A673 (cell line): ENCODE measurements at places on chromosomes 12 and 14. TPM values are rescaled to one million over a fixed set of nuclear protein-coding genes. Genes with fewer than 3 reads are reported as not detected.

DNA sequence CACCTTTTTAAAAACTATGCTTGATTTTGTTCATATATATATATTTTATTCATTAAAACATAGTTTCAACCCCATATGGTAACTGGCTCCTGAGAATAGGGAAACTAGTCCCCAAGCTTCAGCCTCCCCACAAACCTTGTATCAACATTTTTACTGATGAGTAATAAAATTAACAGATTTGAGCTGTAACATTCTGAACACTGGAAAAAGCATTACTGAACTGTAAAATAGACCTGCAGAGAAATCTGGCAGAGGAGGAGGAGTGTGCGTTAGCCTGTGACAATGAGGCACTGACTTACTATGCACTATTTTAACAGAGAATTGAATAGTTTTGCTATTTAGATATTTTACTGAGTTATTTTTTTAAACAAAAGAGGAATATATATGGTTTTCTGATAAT lies 43.1 kb downstream of the FRS2 start:
- DNase-seq = no peak

DNA sequence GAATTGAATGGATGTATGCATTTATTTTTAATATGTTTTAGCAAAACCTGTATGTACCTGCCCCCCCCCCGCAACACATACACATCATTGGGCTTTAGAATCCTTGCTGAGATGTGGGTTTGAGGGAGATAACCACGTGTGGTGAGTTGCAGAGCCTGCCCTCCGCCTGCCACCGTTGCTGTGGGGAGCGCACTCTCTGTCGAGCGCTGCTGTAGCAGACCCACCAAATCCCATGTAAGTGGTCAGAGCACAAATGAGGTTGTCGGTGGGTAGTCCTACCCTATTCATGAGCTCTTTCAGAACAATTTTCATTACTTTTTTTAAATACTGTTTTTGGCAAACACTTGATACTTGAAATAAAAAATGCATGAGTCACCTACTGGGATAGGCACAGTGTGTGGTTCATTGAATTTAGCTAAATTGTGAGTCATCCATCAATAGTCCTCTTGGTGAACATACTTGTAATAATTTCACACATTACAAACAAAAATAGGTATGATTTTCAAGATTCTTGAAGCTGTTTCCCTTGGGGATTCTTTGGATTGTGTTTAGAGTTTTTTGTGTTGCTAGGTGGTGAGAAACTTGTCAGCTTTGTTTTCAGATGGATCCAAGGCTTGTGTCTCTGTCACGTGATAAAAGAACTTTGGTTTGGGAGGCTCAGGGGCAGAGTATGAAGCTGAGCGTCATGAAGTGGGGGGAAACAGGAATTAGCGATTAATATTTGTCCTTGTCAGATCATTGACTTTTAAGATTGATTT lies 107.6 kb downstream of the PTCSC3 start:
- DNase-seq = peak; percentile 61

DNA sequence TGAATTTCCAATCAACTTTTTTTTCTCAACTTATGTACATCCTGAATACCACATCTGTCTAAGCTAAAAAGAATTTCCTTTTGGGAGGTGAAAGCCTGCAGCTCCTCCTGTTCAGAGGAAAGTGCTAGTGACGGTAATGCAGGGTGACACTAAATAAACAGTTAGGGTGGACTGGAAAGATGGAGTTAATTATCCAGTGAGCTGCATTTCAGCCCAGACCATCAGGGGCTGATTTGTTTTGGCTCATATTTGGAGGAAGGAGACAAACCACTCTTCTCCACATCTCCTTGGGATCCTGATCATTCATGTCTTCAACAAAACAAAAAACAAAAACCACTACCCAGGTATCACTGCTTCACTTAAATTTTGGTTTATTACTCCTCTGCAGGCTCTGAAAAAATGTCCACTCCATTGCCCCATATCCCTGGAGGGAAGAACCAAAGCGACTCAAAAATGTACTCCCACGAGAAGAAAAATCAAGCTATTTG lies 5.1 kb upstream of the SIX1 start:
- no peak for DNase-seq

- peak; percentile 56 for DNase-seq
Observed at GRCh38 chr12:103768467-103769123, 72.4 kb downstream of the NT5DC3 start.

DNA sequence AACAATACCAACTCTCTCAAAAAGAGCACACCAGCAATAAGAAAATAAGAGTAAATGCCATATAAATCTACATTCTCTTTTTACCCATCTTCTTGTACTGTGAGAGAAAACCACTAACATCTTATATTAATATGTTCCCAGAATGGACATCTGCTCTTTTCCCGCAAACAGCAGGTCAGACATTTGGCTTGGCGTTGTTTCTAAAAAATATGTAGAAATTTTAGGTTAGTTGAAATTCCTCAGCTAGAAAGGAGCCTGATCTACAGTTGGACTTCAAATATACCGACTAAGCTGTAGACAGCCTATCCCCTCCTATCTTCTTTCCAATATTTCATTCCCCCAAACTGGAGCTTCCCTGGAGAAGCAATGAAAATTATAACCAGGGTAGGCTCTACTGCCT lies 88.7 kb downstream of the PPP2R5E start:
- DNase-seq = no peak

CCDC177 gene
- total RNA-seq = 0.09 TPM in 1 of 2 replicates, not detected in the other
